Pancreas (tissue), 10 donors: ENCODE measurements at places on chromosomes 4 and X.

GRCh38 chr4:174859904-174860303 is 30.9 kb upstream of the GLRA3 start:
- DNase-seq: no peak

GRCh38 chrX:46978341-46979291 is 66.4 kb downstream of the JADE3 start:
- DNase-seq: peak; percentile 45

DNA sequence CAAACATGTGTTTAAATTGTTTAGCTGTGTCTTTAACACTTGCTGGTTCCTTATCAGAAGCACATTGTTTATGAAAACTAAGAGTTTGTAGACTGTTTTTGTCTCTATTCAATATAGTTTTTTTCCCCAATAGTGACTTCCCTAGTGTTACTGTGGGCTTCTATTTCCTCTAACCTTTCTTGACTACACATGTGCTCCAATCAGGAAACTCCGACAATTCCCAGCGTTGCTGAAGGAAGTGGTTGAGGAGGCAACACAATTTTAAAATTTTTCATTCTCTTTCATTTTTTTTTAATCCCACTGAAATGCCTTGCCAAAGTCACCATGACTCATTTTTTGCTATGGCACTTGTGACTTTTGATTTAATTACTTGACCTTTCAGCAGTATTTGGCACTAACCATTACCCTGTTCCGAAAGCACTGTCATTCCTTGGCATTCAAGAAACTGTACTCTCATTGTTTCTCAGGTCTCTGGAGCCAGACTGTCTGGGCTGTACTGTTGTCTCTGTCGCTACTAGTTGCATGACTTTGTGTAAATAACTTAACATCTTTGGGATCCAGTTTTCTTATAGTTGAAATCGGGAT is 67.6 kb upstream of the FREM3 start:
- DNase-seq: no peak

- no peak for DNase-seq
Measured at GRCh38 chr4:71566856-71567255, 217.0 kb downstream of the GC start.

DNA sequence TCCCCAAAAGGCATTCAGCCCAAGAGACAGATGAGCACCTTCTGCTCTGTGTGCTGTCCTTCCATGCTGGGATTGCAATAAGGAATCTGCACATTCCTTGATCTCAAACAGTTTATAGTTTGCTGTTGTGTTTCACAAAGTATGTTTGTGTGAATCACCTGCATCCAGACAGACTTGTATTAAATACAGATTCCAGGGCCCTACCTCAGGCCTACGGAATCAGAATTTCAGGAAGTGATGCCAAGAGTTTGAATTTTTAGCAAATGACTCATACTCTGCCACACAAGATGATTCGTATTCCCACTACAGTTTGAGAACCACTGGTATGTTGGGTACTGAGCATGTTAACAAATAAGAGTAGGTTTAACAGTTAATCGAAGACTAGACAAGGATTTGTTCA is 7.0 kb downstream of the VAMP7 start:
- DNase-seq: no peak

DNA sequence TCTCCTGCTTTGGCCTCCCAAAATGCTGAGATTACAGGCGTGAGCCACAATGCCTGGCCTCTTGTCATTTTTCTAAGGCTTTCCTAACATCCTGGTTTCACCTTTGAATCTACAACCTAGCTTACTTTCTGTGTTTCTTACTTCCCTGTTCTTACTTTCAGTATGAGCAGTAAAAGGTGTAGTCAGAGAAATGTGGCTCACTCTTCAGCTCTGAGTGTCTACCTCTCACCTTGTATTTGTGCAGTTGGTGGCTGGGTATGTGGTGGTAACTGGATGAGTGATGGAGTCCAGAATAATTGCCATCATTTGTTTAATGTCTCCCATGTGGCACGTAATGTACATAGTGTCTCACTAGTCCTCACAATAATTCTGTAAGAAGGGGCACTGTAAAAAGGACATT is 19.1 kb upstream of the CXCL11 start:
- no peak for DNase-seq

GRCh38 chr4:124933521-124933920 is 221.0 kb upstream of the ANKRD50 start:
- no peak for DNase-seq

DNA sequence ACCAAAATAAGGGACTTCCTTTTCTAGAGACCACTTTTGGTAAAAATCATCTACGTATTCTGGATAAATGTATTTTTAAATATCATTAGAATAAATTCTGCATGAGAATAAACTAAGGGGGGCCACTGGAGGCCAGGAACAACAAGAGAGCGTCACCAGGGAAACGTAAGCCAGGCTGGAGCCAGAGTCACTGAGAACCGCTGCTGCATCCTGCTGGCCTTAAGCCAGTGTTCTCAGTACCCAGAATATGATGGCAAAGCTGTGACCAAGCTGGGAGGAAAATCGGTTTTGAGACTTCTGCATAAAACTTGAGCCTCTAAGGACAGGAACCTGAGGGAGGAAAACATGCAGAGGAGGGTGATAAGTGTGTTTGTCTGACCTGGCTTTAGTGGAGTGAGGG is 63.0 kb upstream of the FAM9A start:
- no peak for DNase-seq

GRCh38 chrX:57227691-57228090 is 58.8 kb upstream of the FAAH2 start:
- no peak for DNase-seq

DNA sequence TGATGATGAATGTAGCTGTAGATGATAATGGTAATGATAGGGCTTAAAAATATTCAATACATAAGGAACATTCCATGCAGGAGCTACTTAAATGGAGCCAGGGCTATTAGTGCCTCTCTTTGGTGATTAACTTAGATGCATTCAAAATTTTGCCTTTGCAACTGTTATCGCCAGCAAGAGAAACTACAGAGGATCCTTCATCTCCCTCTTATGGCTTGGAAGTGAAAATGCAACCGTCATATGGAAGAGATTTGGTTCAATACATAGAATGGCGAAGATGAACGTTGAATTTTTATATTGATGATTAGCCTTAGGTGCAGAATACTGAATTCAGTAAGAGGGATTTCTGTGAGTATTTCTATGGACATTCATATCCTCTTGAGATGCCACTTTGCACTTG is 134.5 kb upstream of the NLGN4X start:
- DNase-seq: no peak

- DNase-seq: no peak
Measured at GRCh38 chr4:38322714-38323113, 341.3 kb upstream of the KLF3 start.

- no peak for DNase-seq
Measured at GRCh38 chr4:155805016-155805415, 46.2 kb downstream of the GUCY1B1 start.

- no peak for DNase-seq
Measured at GRCh38 chrX:108264376-108264775, 172.8 kb downstream of the ATG4A start.

DNA sequence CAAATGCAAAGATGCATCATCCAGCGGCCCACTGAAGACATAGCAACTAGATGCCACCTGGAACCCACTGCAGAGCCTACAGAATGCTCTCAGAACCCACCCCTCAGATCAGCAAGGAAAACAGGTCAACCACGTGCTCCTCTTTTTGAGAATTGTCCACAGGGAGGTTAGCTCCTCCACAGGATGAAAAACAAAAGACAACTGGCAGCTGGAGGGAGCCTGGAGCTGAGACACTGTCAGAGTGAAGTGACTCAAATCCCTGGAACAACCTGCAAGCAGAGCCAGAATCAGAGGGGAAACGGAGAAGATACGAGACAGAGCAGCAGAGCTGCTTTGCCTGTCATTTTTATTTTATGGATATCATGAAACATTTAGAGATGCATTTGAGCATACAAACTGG is 277.6 kb downstream of the GASK1B start:
- no peak for DNase-seq

- DNase-seq: no peak
Measured at GRCh38 chr4:76989391-76990061, 40.0 kb downstream of the SEPTIN11 start.

- no peak for DNase-seq
Measured at GRCh38 chr4:95361696-95361965, 187.1 kb downstream of the UNC5C start.

DNA sequence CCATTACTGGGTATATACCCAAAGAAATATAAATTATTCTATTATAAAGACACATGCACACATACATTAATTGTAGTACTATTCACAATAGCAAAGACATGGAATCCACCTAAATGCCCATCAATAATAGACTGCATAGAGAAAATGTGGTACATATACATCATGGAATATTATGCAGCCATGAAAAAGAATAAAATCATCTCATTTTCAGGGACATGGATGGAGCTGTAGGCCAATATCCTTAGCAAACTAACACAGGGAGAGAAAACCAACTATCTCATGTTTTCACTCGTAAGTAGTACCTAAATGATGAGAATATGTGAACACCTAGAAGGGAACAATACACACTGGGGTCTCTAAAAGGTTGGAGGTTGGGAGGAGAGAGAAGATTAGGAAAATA is 86.0 kb upstream of the GALNTL6 start:
- DNase-seq: no peak

GRCh38 chr4:25703731-25704388 is 48.2 kb downstream of the SLC34A2 start:
- DNase-seq: no peak

DNA sequence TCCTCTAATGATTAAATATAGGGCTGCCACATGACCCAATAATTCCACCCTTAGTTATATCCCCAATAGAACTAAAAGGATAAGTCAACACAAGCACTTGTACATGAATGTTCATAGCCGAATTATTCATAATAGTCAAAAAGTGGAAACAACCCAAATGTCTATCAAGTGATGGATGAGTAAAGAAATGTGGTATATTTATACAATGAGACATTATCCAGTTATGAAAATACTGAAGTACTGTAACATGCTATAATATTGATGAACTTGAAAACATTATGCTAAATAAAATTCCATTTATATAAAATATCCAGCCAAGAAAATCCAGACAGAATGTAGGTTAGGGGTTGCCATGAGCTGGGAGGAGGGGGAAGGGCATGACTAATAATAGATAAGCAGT is 436.7 kb upstream of the AADAT start:
- no peak for DNase-seq

GRCh38 chr4:165874791-165875371 is 1.8 kb downstream of the TLL1 start:
- peak; percentile 26 for DNase-seq

GRCh38 chr4:8325291-8325973 is 55.9 kb downstream of the HTRA3 start:
- no peak for DNase-seq

GRCh38 chr4:143773998-143774895 is 73.8 kb upstream of the FREM3 start:
- DNase-seq: peak; percentile 15

- DNase-seq: peak; percentile 15
Measured at GRCh38 chrX:2320580-2321327, 180.0 kb downstream of the DHRSX start.
